Upper lobe of left lung (tissue), 6 donors: ENCODE measurements at places on chromosomes 2 and 18. TPM values are rescaled to one million over a fixed set of nuclear protein-coding genes. Genes with fewer than 3 reads are reported as not detected.

DNA sequence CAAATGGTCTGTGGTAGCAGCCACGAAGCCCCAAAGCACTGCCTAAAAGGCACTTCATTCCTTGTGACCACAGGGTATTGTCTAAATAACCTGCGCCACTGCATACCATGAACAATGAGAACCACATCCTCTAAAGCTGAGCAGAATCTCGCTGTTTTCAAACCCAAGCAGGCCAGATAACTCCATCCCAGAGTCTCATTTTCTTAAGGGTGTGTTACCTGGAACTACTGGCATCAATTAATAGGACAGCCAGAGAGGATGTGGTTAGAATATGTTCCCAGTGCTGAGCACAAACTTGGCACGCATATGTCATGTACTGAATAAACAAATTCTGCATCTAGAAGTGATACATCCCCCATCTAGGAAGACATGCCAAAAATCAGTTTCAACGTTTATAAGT is 13.0 kb downstream of the VPS4B start:
- H3K27me3 ChIP-seq, result no peaks in the 10 kb centered on the region
- no peak for DNase-seq
- no peak overlapping the region for H3K27ac ChIP-seq
- H3K4me1 ChIP-seq, result no peaks in the 10 kb centered on the region
- H3K4me3 ChIP-seq, result no peak overlapping the region
- H3K36me3 ChIP-seq, result peaks cover 31% of the 10 kb centered on the region

GRCh38 chr2:217742841-217743240 is 260.0 kb downstream of the TNS1 start:
- no peaks in the 10 kb centered on the region for H3K36me3 ChIP-seq
- no peaks in the 10 kb centered on the region for H3K4me1 ChIP-seq
- no peaks in the 10 kb centered on the region for H3K27me3 ChIP-seq
- H3K4me3 ChIP-seq, result no peak overlapping the region

The BUB1 gene
- total RNA-seq, result 2.5 TPM

The EVA1A gene
- 30.4 TPM for total RNA-seq

GRCh38 chr2:58762176-58762781 is 521.2 kb upstream of the FANCL start:
- DNase-seq, result no peak
- H3K4me3 ChIP-seq, result no peak overlapping the region
- no peaks in the 10 kb centered on the region for H3K27me3 ChIP-seq

The AMER3 gene
- not detected for total RNA-seq

The VIL1 gene
- total RNA-seq, result 0.40 TPM
